ENCODE measurements at places on chromosomes 1 and 21. TPM values are rescaled to one million over a fixed set of nuclear protein-coding genes. Genes with fewer than 3 reads are reported as not detected.

DNA sequence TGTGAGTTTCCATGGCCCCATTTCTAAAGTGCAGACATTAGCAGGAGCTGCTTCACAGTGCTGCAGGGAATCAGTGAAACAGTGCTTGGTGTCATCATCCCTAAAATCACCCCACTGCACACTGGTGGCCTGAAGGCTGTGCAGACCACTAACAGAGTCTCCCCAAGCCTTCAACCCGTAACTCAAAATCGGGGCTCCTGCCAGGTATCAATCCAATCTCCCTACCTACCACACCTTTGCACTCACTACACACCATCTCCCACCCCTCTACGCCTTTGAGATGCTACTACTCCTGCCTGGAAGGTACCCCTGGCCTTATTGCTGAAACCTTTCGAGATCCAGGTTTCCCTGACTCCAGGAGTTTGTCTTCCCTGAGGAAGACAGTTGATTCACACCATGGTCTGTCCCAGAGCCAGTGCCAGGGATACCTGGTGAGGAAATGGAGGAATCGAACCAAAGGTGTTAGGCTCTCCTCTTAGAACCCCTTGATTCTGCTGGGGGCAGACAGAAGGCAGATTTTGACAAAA, 25.5 kb downstream of the SLC2A1 start:
- no peak for DNase-seq

DNA sequence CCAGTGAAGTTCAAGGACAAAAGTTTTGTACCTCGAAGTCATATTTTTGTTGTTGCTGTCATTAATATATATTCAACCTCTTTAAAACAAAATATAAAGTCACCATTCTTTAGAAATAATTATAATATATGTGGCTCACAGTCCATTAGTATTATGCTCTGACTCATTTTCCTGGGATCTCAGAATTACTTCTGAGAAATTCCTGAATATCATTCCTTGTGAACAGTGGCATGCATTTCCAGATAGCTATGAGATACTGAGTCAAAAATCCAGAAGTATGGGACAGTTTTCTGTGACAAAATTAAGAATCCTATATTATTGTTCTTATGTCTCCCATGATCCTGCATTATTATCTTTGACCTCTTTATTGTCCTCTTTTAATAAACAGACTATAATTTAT, 13.8 kb upstream of the RGS21 start:
- no peak for DNase-seq

GRCh38 chr1:209768354-209768774, 12.5 kb downstream of the TRAF3IP3 start:
- DNase-seq = no peak

DNA sequence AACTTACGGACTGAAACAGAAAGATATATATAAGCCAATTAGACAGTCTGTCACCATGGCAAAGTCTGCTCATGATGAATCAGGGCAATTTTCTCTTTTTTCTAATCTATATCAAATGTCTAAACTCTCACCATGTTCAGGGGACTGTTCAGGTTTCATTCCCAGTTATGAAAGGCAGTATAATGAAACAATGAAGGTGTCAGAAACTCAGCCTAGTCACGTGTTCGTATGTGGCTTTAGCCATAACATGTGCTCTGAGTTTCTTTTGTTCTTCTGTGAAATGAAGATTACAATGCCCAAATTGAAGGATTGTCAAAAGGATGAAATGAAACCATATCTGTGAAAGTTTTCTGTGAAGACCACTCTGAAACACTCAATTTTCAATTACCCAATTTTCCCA, 392.9 kb downstream of the DSCAM start:
- no peak for DNase-seq

GRCh38 chr1:94276988-94277434, 39.6 kb upstream of the ARHGAP29 start:
- peak; percentile 38 for DNase-seq

The KIAA0040 gene
- polyA plus RNA-seq = 14.6 TPM

The OR2G6 gene
- not detected for polyA plus RNA-seq

The TNFRSF1B gene
- polyA plus RNA-seq = not detected

The CFAP45 gene
- 0.27 TPM for polyA plus RNA-seq

Data from muscle of arm (tissue), 14 donors.